ENCODE measurements at places on chromosomes 12 and 14.

GRCh38 chr12:75759842-75760572 lies 248.6 kb upstream of the KRR1 start:
- DNase-seq, result peak; percentile 87

GRCh38 chr14:52044791-52045522 lies 23.9 kb downstream of the NID2 start:
- DNase-seq, result peak; percentile 94

GRCh38 chr12:121423253-121423652 lies 23.3 kb downstream of the RNF34 start:
- DNase-seq, result no peak

DNA sequence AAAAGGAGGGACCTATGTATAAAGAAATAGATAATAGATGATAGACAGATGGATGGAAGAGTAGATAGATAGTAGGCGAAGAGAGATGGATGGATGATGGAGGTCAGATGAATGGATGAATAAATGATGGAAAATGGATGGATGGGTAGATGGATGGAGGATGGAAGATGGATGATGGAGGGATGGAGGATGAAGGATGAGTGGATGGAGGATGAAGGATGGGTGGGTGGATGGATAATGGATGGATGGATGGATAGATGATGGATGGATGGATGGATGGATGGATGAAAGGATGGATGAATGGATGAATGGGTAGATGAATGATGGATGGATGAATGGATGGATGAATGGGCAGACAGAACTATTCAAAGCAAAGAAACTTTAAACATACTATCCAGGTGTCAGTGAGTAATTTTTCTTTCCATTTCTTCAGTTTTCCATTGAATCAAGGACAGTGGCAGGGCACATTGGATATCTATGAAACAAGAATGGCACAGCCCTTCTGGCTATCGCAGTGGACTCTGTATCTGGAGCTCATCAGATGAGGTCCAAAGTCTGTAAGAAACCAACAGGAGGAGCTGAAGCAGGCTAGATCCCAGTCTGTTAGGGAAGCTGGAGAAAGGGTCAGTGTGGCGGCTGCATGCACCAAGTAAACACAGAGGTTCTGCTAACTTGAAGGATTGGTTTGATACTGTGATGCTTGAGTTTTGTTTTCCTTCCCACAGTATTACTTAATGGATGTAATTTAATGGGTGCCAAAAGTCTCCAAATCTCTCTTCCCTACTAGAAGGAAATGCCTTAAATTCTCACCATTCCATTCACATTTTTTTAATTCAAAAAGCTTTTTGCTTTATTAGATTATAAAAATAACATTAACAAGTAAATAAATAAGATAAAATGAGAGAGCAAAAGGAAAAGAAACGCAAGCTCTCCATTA lies 18.1 kb upstream of the MED13L start:
- DNase-seq, result peak; percentile 82
